Myocyte (in vitro differentiated cells): ENCODE measurements at places on chromosomes 11 and 22. TPM values are rescaled to one million over a fixed set of nuclear protein-coding genes. Genes with fewer than 3 reads are reported as not detected.
A peak's percentile ranks its signal among the peaks of the same experiment; 100 is the strongest.

GRCh38 chr22:46517255-46517761, 20.1 kb downstream of the CELSR1 start:
- DNase-seq, result no peak

BATF2 gene
- 0.21 and 1.2 TPM in 2 replicates for total RNA-seq

DNA sequence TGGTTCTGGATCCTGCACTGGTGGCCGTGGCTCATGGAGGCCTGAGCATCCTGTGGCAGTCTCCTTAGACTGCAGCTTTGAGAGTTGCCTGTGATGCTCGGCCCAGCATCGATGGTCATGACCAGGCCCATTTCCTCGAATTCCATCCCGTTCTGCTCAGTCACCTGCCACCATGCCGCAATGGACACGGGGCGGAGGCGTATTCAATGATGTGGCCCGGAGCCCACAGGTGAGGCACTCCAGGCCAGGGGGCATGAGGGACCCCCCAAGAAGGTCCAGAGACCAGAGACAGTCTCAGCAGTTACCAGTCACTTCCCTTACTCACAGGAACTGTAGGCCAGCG, 53.6 kb downstream of the SHANK2 start:
- no peak for DNase-seq

DGCR8 gene
- 21.1 and 22.4 TPM in 2 replicates for total RNA-seq

DNA sequence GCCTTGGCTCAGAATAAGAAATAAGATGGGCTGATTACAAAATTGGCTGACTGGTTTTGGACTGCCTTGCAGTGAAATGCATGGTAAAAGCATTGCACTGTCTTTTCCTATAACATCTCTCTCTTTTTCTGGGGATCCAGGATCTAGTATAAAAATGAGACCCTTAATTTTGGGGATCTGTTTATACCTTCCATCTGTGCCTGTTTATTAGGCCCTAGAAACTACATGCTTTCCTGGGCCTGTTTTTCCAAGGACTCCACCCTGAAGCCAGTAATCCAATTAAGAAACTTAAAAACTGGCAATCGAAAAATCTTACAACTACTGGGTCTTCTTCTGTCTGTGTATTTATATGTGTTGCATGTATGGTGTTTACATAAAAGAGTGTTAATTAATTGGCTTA, 14.5 kb downstream of the HORMAD2 start:
- DNase-seq, result no peak

GRCh38 chr22:26656891-26657851, at the start of gene MIAT:
Gene MIAT (plus strand): TSS chr22:26657588.
- DNase-seq, result peak; percentile 7

CD82 gene
- total RNA-seq, result 98.2 and 135 TPM in 2 replicates

PNPLA5 gene
- not detected in 2 replicates for total RNA-seq

GRCh38 chr11:114447892-114448291, 8.6 kb downstream of the REXO2 start:
- DNase-seq, result no peak
